ENCODE measurements at places on chromosomes 16 and 17.

DNA sequence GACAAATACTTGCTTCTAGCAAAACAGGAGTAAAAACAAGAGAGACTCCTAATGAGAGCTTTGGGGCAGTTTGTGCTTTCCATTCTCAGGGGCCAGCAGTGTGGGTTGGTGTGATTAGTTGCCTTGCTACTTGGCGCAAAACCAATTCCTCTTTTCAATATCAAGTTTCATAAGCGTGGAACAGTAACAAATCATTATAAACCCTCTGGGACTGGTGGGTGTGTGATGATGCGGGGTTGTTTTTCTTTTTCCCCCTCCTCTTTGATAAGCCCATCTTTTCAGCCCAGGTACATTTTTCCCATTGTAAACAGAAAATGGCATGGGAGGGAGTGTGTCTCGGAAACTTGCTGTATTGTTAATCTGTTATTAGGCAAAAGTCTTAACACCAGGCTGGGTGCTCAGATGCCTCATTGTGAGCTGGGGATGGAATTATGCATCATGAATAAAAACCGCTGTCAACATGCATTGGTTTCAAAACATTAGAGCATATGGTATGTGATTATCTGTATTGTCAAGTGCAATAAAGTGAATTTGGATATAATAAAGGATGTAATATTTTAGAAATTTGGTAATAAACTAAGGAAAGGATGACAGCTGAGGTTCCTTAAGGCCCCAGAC lies 166.4 kb downstream of the CCDC182 start:
- H3K4me1 ChIP-seq = peaks cover 14% of the 10 kb centered on the region
- H3K27ac ChIP-seq = no peak overlapping the region
- no peaks in the 10 kb centered on the region for H3K27me3 ChIP-seq
- no peak for DNase-seq
- H3K36me3 ChIP-seq = peaks cover 43% of the 10 kb centered on the region
- no peak overlapping the region for H3K4me3 ChIP-seq

DNA sequence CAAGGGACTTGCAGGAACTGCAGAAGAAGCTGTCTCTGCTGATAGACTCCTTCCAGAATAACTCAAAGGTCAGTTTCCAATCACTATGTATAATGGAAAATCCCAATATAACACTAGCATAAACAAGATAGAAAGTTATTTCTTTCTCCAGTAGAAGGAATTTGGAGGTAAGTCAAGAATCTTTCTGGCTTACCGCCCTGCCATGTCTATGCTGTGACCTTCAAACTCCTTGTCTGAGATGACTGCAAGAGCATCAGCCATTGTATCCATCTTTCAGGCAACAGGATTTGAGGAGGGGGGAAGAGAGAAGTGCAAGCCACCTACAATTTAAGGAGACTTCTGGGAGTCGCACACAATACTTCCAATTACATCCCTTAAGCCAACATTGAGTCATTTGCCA lies 2.7 kb downstream of the LDAF1 start:
- H3K4me1 ChIP-seq = peaks cover 21% of the 10 kb centered on the region
- no peak overlapping the region for H3K4me3 ChIP-seq

DNA sequence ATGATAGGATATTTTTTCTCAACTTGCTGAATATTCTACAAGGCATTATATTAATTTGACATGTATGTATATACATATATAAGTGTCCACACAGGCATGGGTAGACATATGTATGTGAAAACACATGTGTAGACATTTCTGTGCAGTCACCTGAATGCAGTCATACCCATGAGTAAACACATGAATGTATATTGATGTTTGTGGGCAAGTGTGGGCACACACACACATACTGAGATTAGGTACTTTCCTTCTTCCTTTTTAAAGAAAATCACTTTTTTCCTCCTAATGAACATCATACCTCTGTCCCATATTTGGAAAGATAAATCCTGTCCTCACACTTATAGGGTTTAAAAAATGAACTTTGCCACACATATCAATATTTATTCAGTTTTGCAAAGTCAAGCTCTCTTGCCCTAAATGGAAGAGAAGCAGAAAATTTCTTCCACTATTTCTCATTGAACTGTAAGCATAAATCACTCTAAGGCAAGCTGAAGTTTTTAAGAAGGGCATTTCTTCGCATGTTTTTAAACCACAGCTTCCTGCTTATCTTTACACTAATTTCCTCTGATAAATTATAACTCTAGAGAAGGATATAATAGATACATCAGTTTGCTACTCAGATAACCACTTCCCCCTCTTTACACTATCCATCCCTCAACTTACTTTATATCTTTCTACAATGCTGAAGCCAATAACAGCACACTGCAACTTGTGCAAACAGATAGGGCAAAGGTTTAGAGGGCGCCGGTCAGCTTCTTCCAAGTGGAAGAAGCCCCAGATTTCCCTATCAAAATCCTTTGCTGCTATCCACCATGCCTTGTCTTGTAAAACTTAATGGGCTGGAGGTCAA lies 49.6 kb upstream of the LRRC37A3 start:
- H3K36me3 ChIP-seq = peaks cover 6% of the 10 kb centered on the region
- H3K4me1 ChIP-seq = peaks cover 60% of the 10 kb centered on the region
- no peaks in the 10 kb centered on the region for H3K27me3 ChIP-seq

- H3K4me1 ChIP-seq = no peaks in the 10 kb centered on the region
- DNase-seq = no peak
- H3K27ac ChIP-seq = no peak overlapping the region
- no peak overlapping the region for H3K4me3 ChIP-seq
- H3K36me3 ChIP-seq = no peaks in the 10 kb centered on the region
- H3K27me3 ChIP-seq = no peaks in the 10 kb centered on the region
These were observed 152.9 kb upstream of the C16orf82 start for GRCh38 chr16:26913851-26914250.

GRCh38 chr17:65975878-65976277 lies 216.1 kb downstream of the CEP112 start:
- H3K27me3 ChIP-seq = no peaks in the 10 kb centered on the region
- peak; percentile 74 for DNase-seq
- H3K36me3 ChIP-seq = no peaks in the 10 kb centered on the region
- no peak overlapping the region for H3K27ac ChIP-seq

- no peaks in the 10 kb centered on the region for H3K36me3 ChIP-seq
- no peaks in the 10 kb centered on the region for H3K4me1 ChIP-seq
- DNase-seq = no peak
- H3K27ac ChIP-seq = no peak overlapping the region
These were observed 2.1 kb upstream of the ZNF469 start for GRCh38 chr16:88380619-88381018.

DNA sequence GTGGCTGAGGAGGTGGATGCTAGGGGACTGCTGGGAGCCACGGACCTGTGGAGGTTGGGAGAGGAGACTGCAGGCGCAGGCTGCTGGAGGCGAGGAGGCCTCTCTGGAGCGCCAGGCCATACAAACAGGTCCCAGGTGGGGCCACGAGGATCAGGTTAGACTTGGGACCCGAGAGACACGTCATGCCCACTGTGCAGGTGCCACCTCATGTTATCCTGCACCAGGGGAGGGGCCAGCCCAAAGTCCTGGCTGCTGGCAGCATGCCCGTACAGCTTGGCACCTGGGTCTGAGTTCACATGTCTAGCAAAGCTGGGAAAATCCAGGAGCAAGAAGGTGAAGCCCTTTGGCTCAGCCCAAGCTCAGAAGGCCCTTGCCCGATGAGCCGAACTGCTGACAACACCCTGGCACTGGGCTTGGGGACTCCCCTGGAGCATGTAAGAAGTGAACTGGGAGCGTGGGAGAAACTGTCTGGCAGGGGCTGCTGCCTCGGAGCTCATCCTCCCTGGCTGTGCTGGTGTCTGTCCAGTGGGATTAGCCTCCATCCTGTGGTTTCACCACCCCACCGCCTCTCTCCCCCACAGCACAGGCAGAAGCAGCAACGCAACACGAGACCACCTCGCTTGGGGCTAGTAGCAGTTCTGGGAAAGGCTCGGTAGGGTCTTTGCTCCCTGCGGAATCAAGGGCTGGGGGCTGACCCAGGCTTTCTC lies 5.3 kb downstream of the ARHGDIA start:
- peaks cover 57% of the 10 kb centered on the region for H3K4me1 ChIP-seq
- H3K27me3 ChIP-seq = no peaks in the 10 kb centered on the region
- peak; percentile 29 for DNase-seq
- peaks cover 14% of the 10 kb centered on the region for H3K36me3 ChIP-seq

GRCh38 chr16:84390131-84390785 lies 21.9 kb downstream of the ATP2C2 start:
- no peaks in the 10 kb centered on the region for H3K36me3 ChIP-seq
- no peaks in the 10 kb centered on the region for H3K4me1 ChIP-seq
- H3K27ac ChIP-seq = no peak overlapping the region
- peaks cover 3% of the 10 kb centered on the region for H3K27me3 ChIP-seq
- no peak overlapping the region for H3K4me3 ChIP-seq

DNA sequence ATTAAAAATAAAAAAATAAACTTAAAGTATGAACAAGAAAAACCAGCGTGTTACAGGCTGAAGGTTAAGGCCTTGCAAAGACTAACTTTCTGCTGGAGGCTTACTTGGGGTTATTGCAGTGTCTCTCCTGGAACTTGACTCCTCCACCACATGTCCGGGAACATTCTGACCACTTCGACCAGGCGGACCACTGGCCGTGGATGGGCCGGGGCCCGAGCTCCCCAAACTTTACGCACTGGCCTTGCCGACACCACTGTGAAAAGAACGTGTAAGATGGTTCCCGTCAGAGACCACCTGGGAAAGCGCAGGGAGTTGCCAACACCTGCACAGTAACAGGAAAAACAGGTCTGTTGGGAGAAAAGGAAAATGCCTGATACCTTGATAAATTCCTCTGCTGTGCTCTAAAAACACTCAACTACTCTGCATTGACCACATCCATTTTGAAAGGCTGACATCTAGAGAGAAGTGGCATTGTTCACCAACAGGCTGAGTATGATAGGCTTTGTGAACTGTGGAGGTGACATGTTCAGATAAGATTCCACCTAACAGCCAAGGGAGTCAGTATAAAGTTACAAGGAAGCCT lies 99.1 kb downstream of the ADAMTS18 start:
- H3K36me3 ChIP-seq = no peaks in the 10 kb centered on the region
- H3K27ac ChIP-seq = no peak overlapping the region
- no peaks in the 10 kb centered on the region for H3K27me3 ChIP-seq
- no peak overlapping the region for H3K4me3 ChIP-seq

GRCh38 chr16:88569614-88569984 lies 604 bp upstream of the ZC3H18 start:
- no peaks in the 10 kb centered on the region for H3K27me3 ChIP-seq
- peaks cover 10% of the 10 kb centered on the region for H3K4me1 ChIP-seq
- peak overlapping the region; percentile 63 for H3K4me3 ChIP-seq
- peaks cover 12% of the 10 kb centered on the region for H3K36me3 ChIP-seq

DNA sequence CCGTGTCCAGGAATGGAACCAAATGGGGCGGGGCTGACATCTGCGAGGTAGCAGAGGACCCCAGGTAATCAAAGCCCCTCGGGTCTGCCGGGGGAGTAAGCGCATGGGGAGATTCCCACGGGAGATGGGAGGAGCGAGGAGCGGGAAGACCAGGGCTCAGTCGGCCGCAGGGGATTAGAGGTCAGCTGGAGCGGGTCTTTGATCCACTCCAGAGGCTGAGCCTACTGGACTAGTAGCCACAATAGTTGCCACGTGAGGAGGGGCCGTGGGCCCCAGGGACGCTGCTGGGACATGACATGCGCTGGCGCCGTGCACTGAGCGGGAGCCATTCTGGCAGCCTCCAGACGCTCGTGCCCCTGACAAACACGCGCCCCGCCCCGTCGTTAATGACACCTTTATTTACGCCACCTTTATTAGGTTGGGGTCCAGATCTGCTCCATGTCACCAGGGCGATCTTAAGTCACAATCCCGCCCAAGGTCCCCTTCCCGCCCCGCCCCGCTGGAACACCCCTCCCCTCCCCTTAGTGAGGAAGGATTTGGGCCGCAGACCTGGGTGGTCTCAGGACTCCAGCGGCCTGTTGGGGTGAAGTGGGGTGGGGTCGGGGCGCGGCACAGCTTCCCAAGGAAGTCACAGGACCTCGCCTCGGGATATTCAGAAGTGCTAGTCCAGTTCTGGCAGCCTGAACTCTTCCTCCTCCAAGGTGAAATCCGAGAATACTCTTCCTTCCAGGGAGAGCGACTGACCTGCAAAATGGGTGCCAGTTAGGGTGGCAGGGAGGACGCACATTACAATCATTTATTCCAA lies 15.0 kb downstream of the PPY start:
- DNase-seq = peak; percentile 26
- H3K4me3 ChIP-seq = peak overlapping the region; percentile 72
- peaks cover 15% of the 10 kb centered on the region for H3K4me1 ChIP-seq
- H3K27ac ChIP-seq = no peak overlapping the region
- H3K27me3 ChIP-seq = peaks cover 17% of the 10 kb centered on the region

GRCh38 chr17:30148376-30148775 lies 31.8 kb downstream of the NSRP1 start:
- no peak for DNase-seq
- H3K27me3 ChIP-seq = no peaks in the 10 kb centered on the region
- peaks cover 2% of the 10 kb centered on the region for H3K36me3 ChIP-seq
- no peak overlapping the region for H3K27ac ChIP-seq
- H3K4me3 ChIP-seq = no peak overlapping the region
- H3K4me1 ChIP-seq = no peaks in the 10 kb centered on the region

DNA sequence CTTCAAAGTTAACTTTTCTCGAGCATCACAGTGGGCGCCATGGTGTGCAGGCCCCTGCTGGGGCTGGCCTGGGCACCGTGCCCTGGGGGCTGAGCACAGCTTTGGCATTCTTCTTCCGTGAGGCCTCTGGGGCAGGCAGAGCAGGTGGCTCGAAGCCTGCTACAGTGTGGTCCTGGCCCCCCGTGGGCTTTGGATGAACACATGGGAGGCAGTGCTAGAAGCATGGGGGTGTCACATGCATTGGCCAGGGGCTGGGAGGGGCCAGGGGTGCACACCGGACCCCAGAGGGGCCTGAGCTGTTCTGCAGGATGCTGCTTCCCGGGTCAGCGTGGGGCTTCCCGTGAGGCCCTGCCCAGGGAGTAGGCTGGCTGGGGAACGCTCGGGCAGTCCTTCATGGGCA lies 12.1 kb upstream of the C16orf74 start:
- peaks cover 19% of the 10 kb centered on the region for H3K4me1 ChIP-seq
- H3K36me3 ChIP-seq = no peaks in the 10 kb centered on the region
- no peaks in the 10 kb centered on the region for H3K27me3 ChIP-seq

- no peak overlapping the region for H3K4me3 ChIP-seq
- H3K27ac ChIP-seq = no peak overlapping the region
- no peaks in the 10 kb centered on the region for H3K4me1 ChIP-seq
These were observed 15.5 kb upstream of the IL17C start for GRCh38 chr16:88622866-88623265.

GRCh38 chr16:15897834-15898254 lies 9.4 kb upstream of the CEP20 start:
- DNase-seq = no peak
- no peaks in the 10 kb centered on the region for H3K36me3 ChIP-seq
- H3K27me3 ChIP-seq = no peaks in the 10 kb centered on the region
- no peak overlapping the region for H3K27ac ChIP-seq
- H3K4me1 ChIP-seq = no peaks in the 10 kb centered on the region
- no peak overlapping the region for H3K4me3 ChIP-seq

GRCh38 chr17:80251966-80252365 lies 8.7 kb upstream of the RNF213 start:
- no peak overlapping the region for H3K27ac ChIP-seq
- H3K36me3 ChIP-seq = no peaks in the 10 kb centered on the region
- peaks cover 35% of the 10 kb centered on the region for H3K4me1 ChIP-seq
- no peaks in the 10 kb centered on the region for H3K27me3 ChIP-seq
- no peak overlapping the region for H3K4me3 ChIP-seq
- DNase-seq = no peak

All from common myeloid progenitor, CD34-positive (primary cell).